ENCODE measurements at places on chromosomes 4 and X. TPM values are rescaled to one million over a fixed set of nuclear protein-coding genes. Genes with fewer than 3 reads are reported as not detected.

GRCh38 chr4:68416591-68416990, 30.7 kb upstream of the TMPRSS11E start:
- no peak for DNase-seq

- DNase-seq = no peak
These were observed 253.3 kb downstream of the CENPC start for GRCh38 chr4:67292045-67292444.

GRCh38 chr4:184039963-184040383, 134.9 kb downstream of the STOX2 start:
- no peak for DNase-seq

GRCh38 chr4:58749206-58749605, 1639.0 kb upstream of the IGFBP7 start:
- no peak for DNase-seq

GRCh38 chrX:10457092-10457491, 163.3 kb downstream of the MID1 start:
- DNase-seq = no peak

- DNase-seq = no peak
These were observed 24.2 kb upstream of the C4orf50 start for GRCh38 chr4:6042293-6043063.

DNA sequence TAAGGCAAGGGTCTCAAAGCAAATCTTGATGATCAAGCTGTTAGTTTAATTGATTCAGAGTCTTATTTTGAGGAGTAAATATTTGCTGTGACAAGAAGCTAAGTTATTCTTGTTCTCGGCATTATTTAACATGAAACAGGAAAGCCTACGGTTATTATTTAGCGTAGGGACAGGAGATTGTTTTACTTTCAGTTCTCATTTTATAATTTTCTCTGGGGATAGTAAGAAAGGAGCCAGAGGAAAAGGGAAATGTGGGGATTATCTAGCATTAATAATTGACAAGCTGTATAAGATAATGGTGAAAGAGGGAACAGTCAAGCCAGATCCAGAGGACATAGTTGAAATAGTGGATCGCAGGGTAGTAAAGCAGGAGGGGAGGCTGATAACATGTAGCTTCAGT, 39.7 kb upstream of the PARM1 start:
- DNase-seq = no peak

GRCh38 chrX:41923978-41924683, 777 bp upstream of the CASK start:
- peak; percentile 21 for DNase-seq

DNA sequence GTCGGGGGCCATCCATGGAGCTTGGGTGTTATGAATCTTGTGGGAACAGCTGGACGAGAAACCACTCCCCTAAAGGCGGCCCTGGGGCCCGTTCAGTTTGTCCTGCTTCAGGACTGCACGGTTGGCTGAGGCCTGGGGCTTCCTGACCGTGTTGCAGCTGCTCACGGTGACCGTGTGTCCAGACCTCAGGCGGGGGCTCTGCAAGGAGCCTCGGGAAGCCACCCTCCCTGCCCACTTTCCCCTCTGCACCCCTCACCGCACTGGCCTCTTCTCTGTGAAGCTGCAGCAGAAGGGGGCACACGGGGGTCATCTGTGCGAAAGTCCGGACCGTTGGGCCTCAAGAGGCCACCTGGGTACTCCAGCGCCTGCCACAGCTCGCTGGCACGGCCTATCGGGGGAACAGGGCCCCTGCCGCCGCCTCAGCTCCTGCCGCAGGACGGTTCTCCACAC, 29.4 kb downstream of the UVSSA start:
- DNase-seq = peak; percentile 39

DNA sequence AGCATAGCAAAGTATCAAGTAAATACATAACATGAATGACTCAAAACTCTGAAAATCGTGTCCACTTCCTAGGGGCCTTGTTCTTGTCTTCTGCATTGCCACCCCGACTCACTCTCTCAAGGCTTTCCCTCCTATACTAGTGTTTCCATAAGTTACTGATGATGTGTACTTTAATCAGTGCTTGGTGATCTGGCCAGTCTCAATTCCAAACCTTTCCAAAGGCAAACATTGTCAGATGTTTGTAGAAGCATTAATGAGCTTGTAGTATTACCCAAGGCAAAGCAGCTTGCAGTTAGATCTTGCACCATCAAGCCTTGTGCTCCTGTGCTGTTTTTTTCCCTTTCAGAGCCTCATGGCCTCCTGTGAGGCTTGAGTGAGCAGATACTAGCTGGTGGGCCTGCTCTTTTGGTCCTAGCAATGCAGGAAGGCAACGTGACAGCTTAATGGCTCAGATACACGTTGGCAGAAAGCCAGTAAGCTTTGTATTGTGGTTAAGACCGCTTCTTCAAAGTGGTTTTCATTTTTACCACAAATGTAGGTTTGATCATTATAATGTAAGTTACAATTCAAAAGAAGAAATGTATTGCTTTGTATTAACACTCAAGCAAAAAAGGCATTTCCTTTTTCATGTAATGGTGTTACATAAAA, 51.8 kb downstream of the RBPJ start:
- DNase-seq = no peak

DNA sequence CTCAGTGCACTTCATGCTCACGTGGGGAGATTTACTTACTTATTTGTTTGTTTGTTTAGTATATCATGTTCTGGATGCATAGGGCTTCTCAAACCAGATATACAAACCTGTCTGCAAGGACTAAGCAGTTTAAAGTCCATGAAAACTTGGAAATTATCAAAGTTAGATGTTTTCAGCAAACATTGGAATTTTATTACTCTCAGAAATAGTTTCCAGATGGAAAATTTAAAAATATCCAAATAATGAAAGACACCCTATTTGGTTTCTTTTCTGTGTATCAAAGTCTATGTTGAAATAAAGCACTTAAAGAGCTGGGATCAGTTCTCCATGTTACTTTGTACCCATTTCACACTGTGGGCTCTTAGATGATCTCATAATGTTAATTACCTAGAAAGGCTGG, 312.1 kb downstream of the PPP1R2C start:
- DNase-seq = no peak

DNA sequence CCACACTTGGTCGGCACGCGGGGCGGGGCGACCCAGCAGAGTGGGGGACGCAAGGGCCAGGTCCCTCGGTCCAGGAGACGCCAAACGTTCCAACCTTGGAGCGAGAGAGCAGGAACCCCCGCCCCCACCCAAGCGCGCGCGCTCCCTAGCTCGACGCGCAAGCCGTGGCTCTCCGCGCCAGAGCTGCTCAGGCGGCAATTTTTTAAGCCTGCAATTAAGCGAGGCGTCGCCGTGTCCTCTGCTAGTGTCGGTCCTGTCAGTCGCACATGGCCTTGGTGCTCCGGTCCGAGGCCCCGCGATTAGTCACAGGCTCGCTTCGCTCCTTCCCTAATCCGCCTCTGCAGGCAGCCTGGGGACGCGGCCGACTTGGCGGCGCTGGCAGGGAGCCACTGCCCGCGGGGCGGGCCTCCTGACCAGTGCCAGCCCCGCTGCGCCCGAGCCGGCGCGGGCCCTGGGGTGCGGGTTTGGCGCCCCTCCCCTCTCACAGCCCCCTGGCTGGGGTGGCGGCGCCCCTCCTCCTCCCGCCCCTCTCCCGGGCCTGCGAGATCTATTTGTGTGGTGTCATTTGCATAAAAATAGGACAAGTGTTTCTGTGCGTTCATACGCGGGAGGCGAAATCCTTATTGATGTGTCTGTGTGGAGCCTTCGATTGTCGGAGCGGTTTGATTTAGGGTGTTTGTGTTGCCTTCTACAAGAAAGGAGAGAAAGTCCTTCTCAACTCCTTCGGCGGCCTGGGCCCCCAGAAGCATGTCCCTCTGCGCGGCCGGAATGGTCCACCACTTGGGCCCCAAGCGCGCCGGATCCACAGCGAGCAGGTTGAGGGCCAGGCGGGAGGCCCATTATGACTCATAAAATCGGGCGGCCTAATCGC, 9.8 kb upstream of the BCOR start:
- DNase-seq = no peak

DNA sequence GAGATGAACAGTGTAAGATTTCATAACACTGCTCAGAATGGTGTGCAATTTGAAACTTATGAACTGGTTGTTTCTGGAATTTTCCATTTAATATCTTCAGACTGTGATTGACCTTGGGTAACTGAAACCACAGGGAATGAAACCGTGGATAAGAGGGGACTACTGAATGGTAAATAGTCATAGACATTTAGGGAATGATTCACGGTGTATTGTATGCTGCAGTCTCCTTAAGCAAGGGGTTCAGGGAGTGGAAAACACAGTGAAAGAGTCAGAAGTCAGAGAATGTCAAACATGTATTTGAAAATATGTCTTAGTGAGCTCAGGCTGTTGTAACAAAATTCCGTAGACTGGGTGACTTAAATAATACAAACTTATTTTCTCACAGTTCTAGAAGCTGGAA, 398.2 kb upstream of the DIPK2B start:
- DNase-seq = no peak

GRCh38 chr4:120304801-120305200, 238.2 kb upstream of the MAD2L1 start:
- DNase-seq = no peak

- DNase-seq = no peak
These were observed 1.0 kb downstream of the SCD5 start for GRCh38 chr4:82797405-82798111.

DNA sequence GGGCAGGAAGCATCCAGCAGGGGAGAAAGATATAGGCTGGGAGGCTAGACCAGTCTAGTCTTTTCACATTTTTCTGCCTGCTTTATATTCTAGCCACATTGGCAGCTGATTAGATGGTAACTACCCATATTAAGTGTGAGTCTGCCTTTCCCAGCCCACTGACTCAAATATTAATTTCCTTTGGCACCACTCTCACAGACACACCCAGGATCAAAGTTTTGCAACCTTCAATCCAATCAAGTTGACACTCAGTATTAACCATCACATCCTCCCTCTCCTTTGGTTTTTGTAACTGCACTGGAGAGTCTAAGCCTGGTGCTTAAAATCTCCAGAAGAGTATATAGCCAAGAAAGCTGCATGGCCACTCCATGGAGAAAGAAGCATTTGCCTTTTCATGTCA, 560.4 kb downstream of the GRXCR1 start:
- DNase-seq = no peak

- no peak for DNase-seq
These were observed 326.8 kb downstream of the RAPGEF2 start for GRCh38 chr4:159429693-159430035.

GRCh38 chr4:159776961-159777360, 674.1 kb downstream of the RAPGEF2 start:
- DNase-seq = no peak

DNA sequence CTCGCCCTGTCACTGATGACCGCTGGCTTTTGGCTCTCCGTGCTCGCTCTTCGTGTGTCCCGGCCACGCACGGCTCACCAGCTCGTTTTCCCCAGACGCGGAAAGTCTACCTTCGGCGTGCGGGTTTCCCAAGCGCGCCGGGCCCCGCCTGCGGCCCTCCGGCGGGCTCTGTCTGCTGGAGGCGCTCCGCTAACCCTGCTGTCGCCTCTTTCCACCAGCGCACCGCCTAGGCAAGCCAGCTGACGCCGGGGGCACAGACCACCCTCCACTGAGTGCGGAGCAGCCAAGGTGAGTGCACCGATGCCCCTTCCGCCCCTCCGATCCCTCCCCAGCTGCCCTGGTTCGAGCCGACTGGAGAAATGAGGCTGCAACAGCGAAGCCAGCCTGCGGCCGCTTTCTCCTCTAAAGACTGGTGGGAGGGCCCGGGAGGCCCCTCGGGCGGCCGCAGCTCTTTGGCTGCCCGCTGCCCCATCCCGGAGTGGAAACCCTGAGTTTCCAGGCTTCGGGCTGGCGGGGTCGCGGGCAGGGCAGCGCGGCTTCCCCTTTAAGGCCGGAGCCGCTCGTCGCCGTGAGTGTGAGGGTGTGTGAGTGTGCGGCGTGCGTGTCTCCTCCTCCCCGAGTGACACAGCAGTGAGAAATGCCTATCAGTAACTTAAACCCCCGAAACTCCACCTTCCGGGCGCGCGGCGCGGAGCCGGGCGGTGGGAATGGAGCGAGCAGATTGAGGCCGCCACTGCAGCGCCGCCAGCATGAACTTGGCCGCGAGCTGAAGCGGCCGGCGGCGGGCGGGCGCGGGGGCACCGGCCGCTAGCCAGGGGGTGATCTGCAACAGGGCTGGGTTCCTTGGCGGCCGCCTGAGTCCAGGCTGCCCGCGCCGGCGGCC, at the start of gene MAMLD1:
MAMLD1 (plus strand) TSS at position 719 of the 883 bp plus-strand sequence. CDS start 82,200 bp downstream, outside the sequence.
- DNase-seq = no peak

DNA sequence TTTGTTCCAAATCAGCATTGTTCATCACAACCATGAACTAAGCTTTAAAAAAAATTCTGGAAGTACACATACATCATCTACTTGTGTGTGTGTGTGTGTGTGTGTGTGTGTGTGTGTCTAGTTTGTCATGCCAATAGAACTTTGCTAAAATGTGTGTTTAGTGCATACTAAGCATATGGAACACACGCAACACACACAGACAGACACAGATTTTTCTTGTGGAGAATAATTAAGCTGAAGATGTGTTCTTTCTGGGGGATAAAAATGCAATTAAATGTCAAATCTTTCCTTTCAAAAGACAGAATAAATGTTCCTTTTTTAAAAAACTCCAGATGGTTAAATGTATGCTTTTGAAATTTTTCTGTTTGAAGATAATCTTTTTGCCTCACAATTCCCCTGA, 530.4 kb upstream of the INTU start:
- no peak for DNase-seq

DNA sequence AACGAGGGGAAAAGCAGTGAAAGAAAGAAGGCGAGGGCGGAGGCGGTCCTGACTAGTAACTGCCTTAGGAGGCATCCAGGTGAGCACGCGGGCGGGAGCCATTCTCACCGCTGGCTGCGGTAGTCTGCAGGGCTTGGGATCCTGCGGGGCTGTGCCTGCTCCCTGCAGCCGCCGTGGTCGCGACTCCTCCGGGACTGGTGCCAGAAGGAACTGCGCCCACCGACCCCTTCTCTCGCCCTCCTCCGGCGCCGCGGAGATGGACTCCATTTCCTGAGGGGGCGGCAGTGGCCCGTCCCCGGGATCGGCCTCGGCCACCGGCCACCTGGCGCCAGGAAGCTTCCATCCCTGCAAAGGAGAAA, 543 bp downstream of the NFXL1 start:
- DNase-seq = no peak

- DNase-seq = no peak
These were observed 16.4 kb downstream of the MMAA start for GRCh38 chr4:145635630-145636029.

GRCh38 chr4:7769396-7770223, 170.1 kb downstream of the AFAP1 start:
- no peak for DNase-seq

SULT1E1 gene
- 0.66 TPM for total RNA-seq

VCX gene
- total RNA-seq = not detected

MAGEA6 gene
- total RNA-seq = not detected

AFF2 gene
- 41.0 TPM for total RNA-seq

RHOXF2B gene
- not detected for total RNA-seq

ITGB1BP2 gene
- total RNA-seq = 1.0 TPM

F8A3 gene
- 6.7 TPM for total RNA-seq
